ENCODE measurements at places on chromosomes 13 and 19. TPM values are rescaled to one million over a fixed set of nuclear protein-coding genes. Genes with fewer than 3 reads are reported as not detected.

The ARL11 gene
- not detected for total RNA-seq

The NRTN gene
- total RNA-seq, result 1.6 TPM

The PSG2 gene
- not detected for total RNA-seq

The FKRP gene
- 22.8 TPM for total RNA-seq

The ZNF709 gene
- total RNA-seq, result 1.6 TPM

The HIPK4 gene
- total RNA-seq, result not detected

The BRSK1 gene
- 5.7 TPM for total RNA-seq

The IRGC gene
- total RNA-seq, result not detected

The SELENOV gene
- total RNA-seq, result not detected

The OR7E24 gene
- not detected for total RNA-seq

The UBE2L5 gene
- not detected for total RNA-seq

The KIR2DL4 gene
- not detected for total RNA-seq

Measured in mesangial cell (primary cell).